ENCODE measurements at places on chromosomes 1 and 21. TPM values are rescaled to one million over a fixed set of nuclear protein-coding genes. Genes with fewer than 3 reads are reported as not detected.

Gene RRAGC
- 31.1 TPM for total RNA-seq

Gene PAPPA2
- 0.01 TPM for total RNA-seq

Gene UMODL1
- not detected for total RNA-seq

Gene SYT11
- total RNA-seq = 1.5 TPM

Gene VTCN1
- total RNA-seq = not detected

Gene NPPA
- not detected for total RNA-seq

Gene SYNC
- total RNA-seq = 14.0 TPM

Gene FAM43B
- total RNA-seq = 4.2 TPM

Gene ACKR1
- total RNA-seq = 0.05 TPM

Gene OLIG1
- not detected for total RNA-seq

Gene RPE65
- not detected for total RNA-seq

Gene OPRD1
- total RNA-seq = not detected

Gene WNT3A
- not detected for total RNA-seq

Gene MAP1LC3C
- 0.20 TPM for total RNA-seq

Gene GPR37L1
- total RNA-seq = 0.14 TPM

Gene CELA3B
- total RNA-seq = not detected

Gene FCRL5
- not detected for total RNA-seq

Gene WASF2
- 46.8 TPM for total RNA-seq

Gene OVAAL
- 0.10 TPM for total RNA-seq

Gene TNNT2
- total RNA-seq = 0.24 TPM

Gene GPX7
- total RNA-seq = not detected

Gene NPHS2
- total RNA-seq = not detected

Gene LCE1A
- not detected for total RNA-seq

Gene LIPI
- not detected for total RNA-seq

Gene TOMM20
- 133 TPM for total RNA-seq

Gene BSND
- total RNA-seq = not detected

Gene PTPN7
- total RNA-seq = not detected

Gene SELP
- total RNA-seq = not detected

Gene LDLRAD1
- total RNA-seq = not detected

Gene DRAXIN
- 0.03 TPM for total RNA-seq

Gene RUSC1
- 42.2 TPM for total RNA-seq

Gene SLC44A3
- 1.6 TPM for total RNA-seq

Gene UBASH3A
- 0.13 TPM for total RNA-seq

Gene DMRTA2
- 0.13 TPM for total RNA-seq

Gene CHRM3
- 0.03 TPM for total RNA-seq

Gene PIGR
- total RNA-seq = 0.05 TPM

Gene CFHR3
- total RNA-seq = 0.16 TPM

Gene SHCBP1L
- total RNA-seq = not detected

Gene SLC30A2
- total RNA-seq = 0.43 TPM

Gene EPHB2
- 32.6 TPM for total RNA-seq

Gene ZFP69B
- total RNA-seq = 2.1 TPM

Gene PGBD5
- total RNA-seq = 0.44 TPM

Gene ILDR2
- not detected for total RNA-seq

Gene FCAMR
- total RNA-seq = not detected

Gene EFNA3
- 11.6 TPM for total RNA-seq

Gene RGS16
- total RNA-seq = 0.18 TPM

Gene TRIM17
- not detected for total RNA-seq

Gene NR0B2
- total RNA-seq = 0.14 TPM

Gene BTF3L4
- total RNA-seq = 30.5 TPM

Gene PLEKHO1
- 7.7 TPM for total RNA-seq

Gene TMCC2
- total RNA-seq = 1.7 TPM

Gene TTC34
- total RNA-seq = 0.05 TPM

Gene PCAT6
- 2.9 TPM for total RNA-seq

Gene NR1I3
- not detected for total RNA-seq

Measured in A549 treated with Hydrocortisone at 1 μM for 4 hours (cell line).